Stimulated activated CD4-positive, alpha-beta T cell treated with anti-CD3 and anti-CD28 coated beads, Interleukin-15, amount 100 ng/mL, for 1 hour (primary cell): ENCODE measurements at places on chromosomes 6 and 20.

DNA sequence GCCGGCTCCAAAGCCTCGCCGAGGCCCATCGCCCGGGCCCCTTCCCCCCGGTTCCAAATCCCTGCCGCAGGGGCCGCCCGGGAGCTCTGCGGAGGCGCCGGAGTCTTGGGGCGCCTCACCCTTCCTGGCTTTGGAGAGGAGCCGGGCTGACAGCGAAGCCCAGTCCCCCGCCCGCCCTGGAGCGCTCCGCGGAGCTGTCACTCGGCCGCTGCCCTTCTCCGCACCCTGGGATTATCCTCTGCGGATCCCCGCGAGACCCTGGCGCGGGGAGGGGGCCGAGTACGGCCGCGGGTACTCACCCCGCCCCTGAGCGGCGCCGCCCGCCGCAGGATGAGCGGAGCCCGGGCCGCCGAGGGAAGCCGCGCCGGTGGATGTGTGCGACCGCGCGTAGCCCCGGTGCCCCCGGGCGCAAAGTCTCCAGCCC is 343 bp downstream of the SNAP91 start:
- DNase-seq, result no peak

GRCh38 chr6:40695114-40695513 is 108.0 kb upstream of the LRFN2 start:
- DNase-seq, result no peak

- DNase-seq, result no peak
Measured at GRCh38 chr6:42756722-42757121, 10.8 kb upstream of the TBCC start.

DNA sequence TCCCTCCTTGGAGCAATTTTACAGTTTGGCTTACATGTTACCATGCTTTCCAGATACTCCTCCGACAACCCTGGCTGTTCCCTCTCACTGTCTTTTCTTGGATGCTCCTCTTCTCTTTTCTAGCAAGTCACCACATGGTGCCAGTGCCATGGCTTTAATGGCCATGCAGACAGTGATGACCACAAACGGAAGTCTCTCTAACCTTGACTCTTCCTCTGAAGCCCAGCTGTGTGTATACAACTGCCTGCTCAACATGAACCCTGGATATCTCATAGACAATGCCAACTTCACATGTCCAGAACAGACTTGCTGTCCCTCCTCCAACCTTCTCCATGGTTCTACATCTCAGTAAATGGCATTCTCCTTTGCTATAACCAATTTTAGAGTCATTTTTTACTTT is 49.8 kb upstream of the NEDD9 start:
- DNase-seq, result no peak

GRCh38 chr6:105688573-105688972 is 285.7 kb upstream of the PREP start:
- DNase-seq, result no peak

GRCh38 chr6:109008537-109009235 is 86.0 kb downstream of the SESN1 start:
- DNase-seq, result no peak

GRCh38 chr20:416950-417800 is 9.1 kb downstream of the RBCK1 start:
- DNase-seq, result no peak

DNA sequence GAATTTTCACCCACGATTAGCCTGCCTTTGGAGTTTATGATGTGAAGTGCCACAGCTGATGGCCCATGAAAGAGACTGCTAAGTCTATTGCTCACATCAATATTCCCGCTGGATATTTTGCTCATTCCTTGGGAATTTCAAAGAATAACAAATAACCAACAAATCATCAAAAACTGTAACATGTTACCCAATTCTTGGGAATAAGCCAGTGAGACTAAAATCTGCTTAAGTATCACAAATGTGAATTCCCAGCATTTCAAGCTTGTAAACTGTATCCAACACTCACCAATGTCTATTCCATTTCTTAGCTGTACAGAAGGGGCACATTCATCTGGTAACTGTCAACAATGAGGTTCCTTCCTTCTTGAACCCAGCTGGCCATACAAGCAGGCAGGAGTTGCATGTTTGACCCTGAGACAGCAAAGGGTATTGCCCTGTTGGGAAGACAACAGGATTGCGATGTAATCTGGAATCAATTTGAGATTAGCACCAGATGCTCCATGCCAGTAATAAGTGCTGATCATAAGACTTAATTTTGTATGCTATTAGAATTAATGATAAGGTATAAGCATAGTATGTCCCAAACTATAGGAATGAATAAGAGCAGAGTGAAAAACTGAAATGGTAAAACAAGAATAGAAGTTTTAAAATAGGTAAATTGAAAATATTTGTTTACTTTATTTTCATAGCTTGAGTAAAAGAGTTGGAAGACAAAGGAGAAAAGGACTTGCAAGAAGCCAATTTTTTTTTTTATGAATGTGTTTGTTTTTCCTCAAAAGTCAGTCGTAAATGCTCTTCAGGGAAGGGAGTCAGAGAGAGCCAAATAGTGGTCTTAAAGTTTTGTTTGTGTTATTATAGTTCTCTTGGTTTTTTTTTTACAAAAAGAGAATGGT is 58.8 kb downstream of the RSPO3 start:
- no peak for DNase-seq

DNA sequence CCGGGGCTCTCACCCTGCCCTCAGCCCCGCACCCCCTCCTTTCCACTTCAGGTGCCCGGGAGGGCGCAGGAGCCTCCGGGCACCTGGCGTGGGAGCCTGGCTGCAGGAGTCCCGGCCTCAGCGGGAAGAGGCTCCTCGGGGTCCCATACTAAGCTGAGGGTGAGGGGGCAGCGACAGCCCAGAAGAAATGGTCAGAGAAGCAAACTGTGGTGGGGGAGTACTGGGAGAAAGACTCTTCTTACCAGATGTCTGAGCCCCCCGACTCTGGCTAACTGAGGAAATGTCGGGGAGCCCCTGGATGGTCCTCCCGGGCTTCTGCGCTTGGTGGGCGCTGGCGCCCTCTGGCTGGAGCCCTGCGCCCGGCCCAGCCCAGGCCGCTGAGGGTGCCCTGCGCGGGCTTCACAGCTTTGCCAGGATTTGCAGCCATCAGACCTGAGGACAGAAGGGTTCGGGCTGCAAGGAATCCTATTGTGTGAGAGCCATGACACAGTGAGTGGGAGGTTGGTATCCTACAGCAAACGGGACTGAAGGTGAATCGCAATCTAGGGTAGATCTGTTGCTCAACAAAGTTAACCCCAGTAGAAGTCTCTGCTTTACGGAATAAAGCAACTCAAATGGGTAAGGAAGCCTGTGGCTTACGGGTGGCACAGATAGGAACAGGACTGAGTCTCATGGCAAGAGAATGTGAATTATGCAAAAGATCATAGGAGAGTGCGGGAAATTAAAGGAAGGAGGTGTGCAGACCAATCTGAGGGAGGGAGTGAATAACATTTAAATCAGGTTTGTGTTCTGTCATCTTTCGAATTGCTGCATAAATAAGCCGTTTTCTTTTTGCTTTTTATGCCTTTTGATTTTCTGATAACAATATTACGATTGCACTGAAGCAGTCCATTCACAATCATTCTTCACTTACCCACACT is 639 bp upstream of the RCAN2 start:
- no peak for DNase-seq

- no peak for DNase-seq
Measured at GRCh38 chr6:111469543-111469942, 13.5 kb downstream of the REV3L start.

DNA sequence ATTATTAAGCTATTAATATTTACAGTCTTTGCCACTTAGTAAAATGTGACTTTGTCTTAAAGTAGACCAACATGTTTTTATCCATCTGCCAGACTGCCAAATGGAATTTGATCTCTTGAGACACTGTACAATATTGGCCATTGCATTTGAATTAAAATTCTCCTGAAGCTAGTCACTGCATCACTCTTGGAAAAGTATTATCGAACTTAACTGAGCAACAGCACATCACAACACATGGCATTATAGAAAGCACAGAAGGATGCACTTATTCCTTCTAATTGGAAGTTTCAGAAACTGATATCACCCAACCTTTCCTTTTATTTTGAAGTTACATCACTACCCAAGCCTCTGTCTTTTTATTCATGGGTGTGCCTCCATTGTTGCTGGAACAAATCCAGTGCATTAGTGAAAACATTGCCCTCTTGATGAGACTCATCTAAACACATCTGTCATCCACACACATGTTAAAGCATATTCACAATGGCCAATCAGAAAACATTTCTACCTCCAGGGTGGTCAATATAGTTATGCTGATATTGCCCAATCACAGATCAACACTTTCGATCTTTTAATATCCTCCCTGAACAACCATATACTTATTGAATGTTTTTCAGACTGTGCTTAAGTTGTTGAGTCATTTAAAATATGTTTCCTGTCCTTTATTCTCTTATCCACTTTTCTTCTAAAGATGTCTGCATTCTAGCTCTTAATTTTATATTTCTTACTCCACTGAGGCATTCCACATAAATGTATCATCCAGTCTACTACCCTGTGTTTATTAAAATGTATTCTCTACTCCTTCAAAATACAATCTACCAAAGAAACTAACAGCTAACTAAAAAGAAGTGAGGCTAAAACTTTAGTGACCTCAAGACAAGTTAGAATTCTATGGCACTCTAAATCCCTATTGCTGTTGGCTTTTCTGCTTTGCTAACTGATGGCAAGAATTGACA is 535.0 kb downstream of the RFPL4B start:
- no peak for DNase-seq

DNA sequence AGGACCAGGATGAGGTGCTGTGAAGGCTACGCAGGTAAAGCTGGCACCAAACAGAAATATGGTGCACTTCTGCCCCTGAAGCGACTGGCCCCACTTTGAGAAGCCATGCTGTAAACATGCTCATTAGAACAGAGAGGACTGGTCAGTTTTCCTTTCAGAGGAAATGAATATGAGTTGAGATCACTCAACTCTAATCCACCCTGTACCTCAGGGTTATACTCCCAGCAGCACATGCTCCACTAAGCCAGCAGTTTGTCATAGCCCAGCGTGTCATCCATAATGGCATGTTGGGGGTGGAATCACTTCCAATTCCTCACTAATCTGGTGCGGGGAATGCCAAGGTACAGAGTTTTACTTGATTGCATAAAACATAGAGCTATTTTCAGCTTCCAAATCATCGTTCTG is 98.1 kb downstream of the HIVEP2 start:
- DNase-seq, result no peak

GRCh38 chr20:3409417-3409816 is 1.9 kb upstream of the DNAAF9 start:
- no peak for DNase-seq

DNA sequence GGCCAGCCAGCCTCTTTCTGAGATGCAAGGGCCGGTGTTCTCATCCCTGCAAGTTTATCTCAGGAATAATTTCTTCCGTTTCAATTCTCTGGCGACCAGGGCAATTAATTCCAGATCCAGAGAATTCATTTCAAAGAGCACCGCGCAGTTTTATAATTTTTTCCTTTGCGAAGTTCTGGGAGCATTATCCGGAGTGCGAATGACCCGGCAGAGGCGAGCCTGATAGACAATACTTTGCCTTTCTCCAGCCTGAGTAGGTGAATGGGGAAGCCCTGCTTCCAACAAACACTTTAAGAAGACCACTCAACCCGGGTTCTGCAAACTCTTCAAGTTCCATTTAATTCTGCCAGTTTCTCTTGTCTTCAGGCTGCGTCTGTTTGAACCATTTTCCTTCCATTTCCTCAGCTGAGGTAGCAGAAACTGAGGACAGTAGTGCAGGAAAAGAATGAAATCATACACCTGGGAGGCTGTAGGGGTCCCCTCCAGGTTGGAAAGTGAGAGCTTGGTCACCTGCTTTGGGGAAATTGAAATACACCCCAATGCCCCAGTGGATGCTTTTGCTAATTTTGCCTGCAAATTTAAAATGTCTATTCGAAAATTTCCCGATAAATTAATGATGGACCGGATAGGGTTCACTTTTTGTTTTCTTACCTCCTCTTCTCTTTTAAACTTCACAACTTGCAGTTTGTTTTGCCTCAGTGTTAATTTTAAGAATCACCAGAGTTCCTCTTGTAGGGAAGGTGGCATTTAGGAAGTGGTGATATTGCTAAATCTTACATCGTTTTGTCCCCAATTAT is 1.1 kb downstream of the VGLL2 start:
- DNase-seq, result no peak

DNA sequence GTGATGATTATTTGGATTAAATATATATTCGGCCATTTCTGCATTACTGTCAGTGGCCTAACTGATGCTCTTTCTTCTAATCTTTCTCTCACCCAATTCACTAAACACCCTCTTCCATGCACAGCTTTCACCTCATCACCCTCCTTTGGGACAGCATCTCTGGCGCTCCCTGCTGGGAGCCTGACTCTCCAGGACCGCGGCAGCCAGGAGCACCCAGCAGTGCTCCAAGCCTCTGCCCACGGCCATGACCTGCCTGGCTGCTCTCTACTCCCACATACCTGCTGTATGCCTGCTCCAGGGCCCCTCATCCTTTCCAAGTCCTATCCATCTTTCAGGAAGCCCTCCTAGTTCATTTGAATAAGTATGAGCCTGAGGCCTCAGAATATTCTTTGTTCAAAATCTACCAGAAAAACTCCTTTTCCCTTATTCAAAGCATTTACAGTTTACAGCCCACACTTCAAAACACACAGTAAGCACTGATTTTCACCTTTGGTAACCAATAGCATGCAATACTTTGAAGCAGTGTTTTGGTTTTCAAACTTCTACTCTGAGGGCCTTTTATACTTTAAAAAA is 15.2 kb downstream of the CTCFL start:
- DNase-seq, result no peak

DNA sequence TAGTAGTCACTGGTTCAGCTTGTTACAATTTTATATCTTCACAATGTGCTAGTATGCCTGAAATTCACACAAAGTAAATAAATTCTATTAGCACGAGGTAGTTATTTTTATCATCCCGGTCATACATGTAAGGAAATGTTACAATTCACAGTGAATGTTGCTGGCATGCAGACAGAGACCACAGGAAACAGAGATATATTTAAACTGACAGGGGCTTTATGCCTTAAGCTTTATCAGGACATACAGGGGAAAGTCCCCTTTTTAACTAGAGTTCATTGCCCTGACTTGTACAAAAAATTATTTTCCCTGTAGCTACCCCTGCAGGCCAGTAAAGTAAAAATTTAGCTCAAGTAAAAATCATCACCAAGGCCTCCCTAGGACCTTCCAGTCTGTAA is 712.0 kb upstream of the NRSN1 start:
- no peak for DNase-seq

DNA sequence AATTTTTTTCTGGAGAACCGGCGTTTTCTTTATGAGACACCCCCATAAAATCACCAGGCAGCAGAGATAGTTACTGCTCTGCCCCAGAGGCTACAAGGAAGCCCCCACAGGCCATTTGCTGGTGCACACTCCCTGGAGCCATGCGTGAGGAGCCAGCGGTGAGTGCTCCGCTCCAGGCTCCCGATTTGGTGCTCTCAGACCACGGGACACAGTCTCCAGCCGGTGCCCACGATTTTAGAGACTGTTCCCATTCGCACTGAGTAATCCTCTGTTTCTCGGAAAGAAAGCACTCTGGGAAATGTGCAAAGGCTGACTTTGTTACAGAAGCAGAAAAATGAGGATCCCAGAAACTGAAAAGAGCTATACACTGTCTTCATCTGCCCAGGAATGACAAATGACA is 104.9 kb downstream of the RNASET2 start:
- no peak for DNase-seq

DNA sequence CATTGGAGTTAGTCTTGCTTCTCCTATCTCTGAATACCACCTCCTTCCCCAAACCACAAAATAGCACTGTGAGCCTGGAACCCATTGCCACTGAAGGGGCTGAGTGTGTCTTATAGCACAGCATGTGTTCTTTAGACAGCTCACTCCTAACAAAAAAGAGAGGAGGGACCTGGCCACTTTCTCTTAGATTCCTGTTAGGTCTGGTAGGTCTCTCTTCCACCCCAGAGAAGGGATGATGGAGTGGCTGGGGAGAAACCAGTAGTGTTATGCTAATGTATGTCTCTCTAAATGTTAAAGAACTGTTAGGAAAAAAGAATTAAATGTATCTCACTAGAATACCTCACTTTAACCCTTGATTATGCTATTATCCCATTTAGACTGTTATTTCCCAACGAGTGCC is 340.3 kb downstream of the EPHA7 start:
- DNase-seq, result no peak
